Karpas-422 (cell line): ENCODE measurements at places on chromosomes 7 and 10.

DNA sequence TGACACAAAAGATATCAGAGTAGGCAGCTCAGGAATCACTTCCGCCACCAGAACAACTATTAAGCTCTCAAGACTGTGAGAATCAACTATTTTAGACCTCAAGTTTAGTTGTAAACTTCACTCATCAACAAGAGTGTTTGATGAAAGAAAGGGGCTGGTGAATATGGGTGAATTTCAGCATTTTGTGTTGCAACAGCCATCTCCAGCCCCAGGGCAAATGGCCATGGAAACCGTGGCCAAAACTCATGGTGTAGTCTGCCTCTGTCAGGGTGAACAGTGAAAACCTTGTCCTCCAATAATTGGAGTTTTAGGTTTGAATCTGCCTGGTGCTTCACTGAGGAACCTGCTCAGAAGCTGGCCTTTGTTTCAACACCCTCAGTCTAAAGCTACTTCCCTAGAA is 60.0 kb downstream of the POLR1F start:
- DNase-seq: no peak
- no peak overlapping the region for H3K4me3 ChIP-seq
- H3K4me1 ChIP-seq: no peaks in the 10 kb centered on the region
- H3K36me3 ChIP-seq: no peaks in the 10 kb centered on the region
- no peak overlapping the region for H3K27ac ChIP-seq

- H3K27ac ChIP-seq: no peak overlapping the region
- H3K27me3 ChIP-seq: no peaks in the 10 kb centered on the region
- H3K36me3 ChIP-seq: no peaks in the 10 kb centered on the region
- H3K4me3 ChIP-seq: no peak overlapping the region
These were observed 12.0 kb downstream of the HOXA4 start for GRCh38 chr7:27118580-27118979.

DNA sequence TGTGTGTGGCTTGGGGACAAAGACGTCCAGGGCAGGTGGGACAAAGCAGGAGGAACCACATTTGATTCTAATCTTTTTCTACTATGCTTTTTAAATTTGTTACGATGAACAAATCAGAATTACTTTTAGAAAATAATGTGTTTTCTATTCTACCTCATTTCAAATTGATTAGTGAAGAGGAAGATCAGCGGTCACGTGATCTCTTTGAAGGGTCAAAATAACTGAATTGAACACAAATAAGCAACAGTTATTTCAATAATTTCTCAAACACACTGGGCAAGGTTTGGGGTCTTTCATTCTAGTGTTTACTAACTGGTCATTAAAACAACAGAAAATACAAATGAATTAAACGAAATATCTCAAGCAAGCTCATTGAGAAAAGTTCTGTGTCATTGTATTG is 773.0 kb upstream of the IGFBP3 start:
- no peaks in the 10 kb centered on the region for H3K27me3 ChIP-seq
- DNase-seq: no peak
- H3K27ac ChIP-seq: no peak overlapping the region

DNA sequence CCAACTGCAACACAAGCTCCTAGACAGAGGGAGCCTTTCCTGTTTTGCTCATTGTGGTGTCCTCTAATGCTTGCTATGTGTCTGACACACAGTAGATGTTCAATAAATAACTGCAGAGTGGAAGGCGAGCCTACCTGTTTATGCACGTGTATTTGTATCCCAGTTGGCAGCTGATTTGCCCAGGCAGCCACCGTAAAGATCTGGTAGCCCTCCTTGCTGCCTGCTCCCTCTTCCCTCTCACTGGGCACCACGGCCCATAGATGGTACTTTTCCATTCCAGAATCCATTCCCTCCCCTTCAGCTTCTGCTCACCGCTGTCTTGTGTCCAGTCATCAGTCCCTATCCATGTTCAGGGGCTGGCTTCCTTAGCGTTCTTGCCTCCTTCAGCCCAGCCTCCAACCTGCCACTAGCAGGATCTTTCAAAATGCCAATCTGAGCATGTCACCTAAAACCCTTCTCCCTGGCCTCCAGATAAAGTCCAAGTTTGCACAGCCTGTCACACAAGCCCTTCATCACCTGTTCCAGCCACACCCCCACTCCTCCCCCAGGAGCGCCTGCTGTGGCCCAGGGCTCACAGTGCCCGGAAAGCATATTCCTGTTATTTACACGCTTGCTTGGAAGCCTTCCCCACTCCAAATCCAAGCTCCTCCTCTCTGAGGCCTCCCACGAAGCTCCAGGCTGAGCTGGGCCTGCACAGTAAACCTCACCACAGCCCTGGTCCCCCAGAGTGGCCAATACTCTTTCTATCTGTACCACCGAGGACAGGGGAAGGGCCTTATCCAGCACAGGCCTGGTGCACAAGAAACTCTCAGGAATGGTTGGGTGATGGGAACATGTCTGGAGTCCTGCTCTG is 21.0 kb downstream of the ZCCHC24 start:
- H3K4me1 ChIP-seq: no peaks in the 10 kb centered on the region
- no peak for DNase-seq
- H3K27ac ChIP-seq: no peak overlapping the region
- no peaks in the 10 kb centered on the region for H3K27me3 ChIP-seq
- H3K36me3 ChIP-seq: no peaks in the 10 kb centered on the region

DNA sequence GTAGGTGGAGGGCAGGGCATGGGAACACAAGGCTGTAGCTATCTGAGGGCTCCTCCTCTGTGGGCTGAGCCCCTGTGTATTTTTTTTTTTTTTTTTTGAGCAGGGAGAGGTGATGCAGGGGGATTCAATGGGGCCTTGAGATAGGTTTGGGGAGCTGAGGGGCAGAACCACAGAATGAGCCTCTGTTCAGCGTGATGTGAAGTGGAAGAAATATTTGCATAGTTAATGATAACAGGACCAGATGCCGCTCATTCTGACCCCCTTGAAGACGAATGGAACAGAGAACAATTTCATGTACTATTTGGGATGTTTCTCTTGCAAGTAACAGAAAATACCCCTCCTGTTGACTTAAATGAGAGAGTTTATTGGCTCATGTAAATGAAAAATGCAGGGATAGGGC is 69.7 kb upstream of the EMX2 start:
- no peaks in the 10 kb centered on the region for H3K27me3 ChIP-seq
- H3K36me3 ChIP-seq: no peaks in the 10 kb centered on the region
- H3K4me1 ChIP-seq: peaks cover 31% of the 10 kb centered on the region
- DNase-seq: peak; percentile 54
- H3K27ac ChIP-seq: no peak overlapping the region
- H3K4me3 ChIP-seq: 0 out of 2 replicates have a peak overlapping the region, but pooled peaks have one; percentile 10

DNA sequence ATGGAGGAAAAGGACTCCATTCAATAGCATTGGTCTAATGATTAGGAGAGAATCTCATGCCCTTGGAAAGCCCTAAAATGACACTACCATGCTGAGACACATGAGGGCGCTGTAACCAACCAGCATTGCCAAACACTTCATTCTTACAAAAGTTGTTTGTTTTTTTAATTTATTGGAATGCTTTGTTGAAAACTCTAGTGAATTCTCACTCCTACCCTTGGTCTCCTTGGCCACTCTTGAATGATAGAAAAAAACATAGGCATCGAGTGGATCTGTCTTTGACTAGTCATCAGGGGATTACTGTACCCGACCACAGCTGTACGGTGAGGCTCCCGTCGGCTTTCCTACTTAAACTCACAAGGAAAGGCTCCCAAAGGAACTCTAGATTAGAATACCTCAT is 29.3 kb upstream of the ADD3 start:
- no peak overlapping the region for H3K4me3 ChIP-seq
- H3K4me1 ChIP-seq: peaks cover 13% of the 10 kb centered on the region
- DNase-seq: peak; percentile 72
- H3K27me3 ChIP-seq: no peaks in the 10 kb centered on the region
- no peak overlapping the region for H3K27ac ChIP-seq

- H3K4me3 ChIP-seq: no peak overlapping the region
- peaks cover 6% of the 10 kb centered on the region for H3K4me1 ChIP-seq
- no peaks in the 10 kb centered on the region for H3K27me3 ChIP-seq
- no peak overlapping the region for H3K27ac ChIP-seq
These were observed 124.8 kb upstream of the RPA3 start for GRCh38 chr7:7843240-7843639.

- H3K36me3 ChIP-seq: no peaks in the 10 kb centered on the region
- no peak for DNase-seq
- H3K27me3 ChIP-seq: no peaks in the 10 kb centered on the region
- no peaks in the 10 kb centered on the region for H3K4me1 ChIP-seq
- no peak overlapping the region for H3K27ac ChIP-seq
These were observed 8.0 kb downstream of the DLX5 start for GRCh38 chr7:97016381-97017191.

DNA sequence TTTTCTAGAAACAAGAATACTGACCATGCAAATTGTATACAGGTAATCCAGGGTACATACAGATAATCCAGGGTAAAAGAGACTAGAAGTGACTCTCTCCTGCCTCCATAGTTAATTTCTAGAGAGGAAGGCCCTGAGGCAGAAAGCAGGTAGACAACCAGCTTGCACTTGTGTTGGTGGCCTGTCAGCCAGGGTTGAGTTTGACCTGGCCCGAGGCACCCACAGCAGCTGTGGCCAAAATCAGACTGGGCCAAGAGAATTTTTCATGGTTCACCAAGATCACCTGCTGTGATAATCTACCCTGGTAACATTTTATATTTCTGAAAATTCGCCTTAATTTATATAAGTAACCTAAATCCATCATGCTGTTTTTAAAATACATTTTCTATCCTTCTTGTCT is 386.5 kb upstream of the ETV1 start:
- no peak overlapping the region for H3K27ac ChIP-seq
- H3K36me3 ChIP-seq: no peaks in the 10 kb centered on the region
- H3K27me3 ChIP-seq: no peaks in the 10 kb centered on the region

DNA sequence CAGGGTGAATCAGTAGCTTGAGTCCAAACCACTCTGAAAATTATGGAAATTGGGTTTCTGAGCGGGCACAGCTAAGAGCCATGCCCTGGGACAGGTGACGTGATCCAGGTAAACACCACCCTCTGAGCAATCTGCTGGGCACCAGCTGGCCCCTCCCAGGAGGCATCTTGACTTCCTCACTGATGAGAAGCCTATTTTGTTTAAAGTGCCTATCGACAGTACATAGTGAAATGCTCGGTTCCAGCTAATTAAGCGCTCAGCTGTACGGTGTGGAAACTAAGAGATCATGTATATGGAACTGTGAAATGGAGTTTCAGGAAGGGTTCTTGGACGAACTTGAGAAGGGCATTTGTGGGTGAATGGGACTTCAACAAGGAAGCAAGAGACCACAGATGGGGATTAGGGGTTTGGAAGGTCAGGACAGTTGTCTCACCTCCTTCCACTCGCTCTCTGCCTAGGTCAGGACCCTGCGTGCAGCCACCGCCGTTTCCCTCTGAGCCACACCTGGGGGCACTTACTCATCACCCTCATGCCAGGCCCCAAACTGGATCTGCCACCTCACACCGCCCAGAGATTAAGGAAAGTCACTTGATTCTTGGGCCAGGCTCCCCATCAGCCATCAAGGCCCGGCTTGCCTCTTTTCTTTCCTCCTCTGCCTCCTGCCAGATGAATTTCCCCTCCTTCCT is 3.2 kb downstream of the ITPRIP start:
- peaks cover 50% of the 10 kb centered on the region for H3K4me1 ChIP-seq
- peak; percentile 73 for DNase-seq
- H3K27ac ChIP-seq: no peak overlapping the region
- no peak overlapping the region; the same call in 1 of the 2 replicates for H3K4me3 ChIP-seq
- no peaks in the 10 kb centered on the region for H3K36me3 ChIP-seq
- no peaks in the 10 kb centered on the region for H3K27me3 ChIP-seq

GRCh38 chr7:149670288-149670687 is 103.1 kb downstream of the ZNF467 start:
- H3K27me3 ChIP-seq: no peaks in the 10 kb centered on the region
- no peak for DNase-seq
- H3K27ac ChIP-seq: no peak overlapping the region
- no peaks in the 10 kb centered on the region for H3K36me3 ChIP-seq

GRCh38 chr7:95660023-95660434 is 63.7 kb upstream of the PDK4 start:
- no peak overlapping the region for H3K4me3 ChIP-seq
- H3K27me3 ChIP-seq: no peaks in the 10 kb centered on the region
- no peaks in the 10 kb centered on the region for H3K4me1 ChIP-seq
- DNase-seq: no peak

DNA sequence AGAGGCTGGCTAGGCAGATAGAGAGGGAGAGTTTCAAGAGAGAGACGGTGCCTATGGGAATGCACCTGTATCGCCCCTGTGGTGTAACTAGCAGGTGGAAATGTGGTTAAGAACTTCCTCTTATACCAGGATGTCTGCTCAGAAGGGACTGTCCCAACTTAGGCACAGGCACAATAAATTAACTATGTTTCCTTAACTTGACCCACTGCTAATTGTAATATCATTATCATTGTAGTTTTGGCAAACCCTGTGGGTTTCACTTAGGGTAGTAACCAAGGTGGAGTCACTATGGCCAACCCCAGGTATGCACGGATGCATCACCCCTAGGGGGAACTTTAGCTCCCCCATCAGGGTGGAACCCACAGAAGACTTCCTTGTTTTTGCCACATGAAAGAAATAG is 455.7 kb downstream of the DGKB start:
- DNase-seq: no peak
- H3K36me3 ChIP-seq: no peaks in the 10 kb centered on the region
- H3K27me3 ChIP-seq: no peaks in the 10 kb centered on the region
- H3K4me1 ChIP-seq: peaks cover 4% of the 10 kb centered on the region; the same call in 1 of the 2 replicates
- H3K27ac ChIP-seq: no peak overlapping the region

DNA sequence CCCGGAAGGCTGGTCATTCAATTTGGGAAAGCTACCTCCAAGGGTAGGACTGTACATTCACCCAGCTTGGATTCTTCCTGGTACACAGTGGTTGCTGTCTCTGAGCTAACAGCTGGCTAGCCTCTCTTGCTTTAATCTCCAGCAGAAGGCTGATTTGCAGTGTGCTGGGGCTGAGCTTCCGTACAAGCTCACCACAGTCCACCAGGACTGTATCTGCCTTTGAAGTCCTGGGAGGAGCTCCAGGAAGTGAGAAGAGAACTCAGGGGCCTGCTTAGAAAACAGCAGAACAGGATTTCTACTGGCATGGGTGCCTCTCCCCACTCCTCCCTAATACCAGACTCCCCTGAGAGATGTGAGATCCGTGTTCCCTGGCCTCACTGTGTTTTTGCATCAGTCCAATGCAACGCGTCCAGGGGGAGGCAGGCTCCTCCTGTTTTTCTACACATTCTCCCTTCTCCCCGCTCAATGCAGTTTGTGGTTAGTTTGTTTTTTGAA is 6.6 kb downstream of the AFAP1L2 start:
- no peaks in the 10 kb centered on the region for H3K36me3 ChIP-seq
- DNase-seq: no peak
- H3K4me1 ChIP-seq: no peaks in the 10 kb centered on the region
- H3K4me3 ChIP-seq: no peak overlapping the region
- no peaks in the 10 kb centered on the region for H3K27me3 ChIP-seq

DNA sequence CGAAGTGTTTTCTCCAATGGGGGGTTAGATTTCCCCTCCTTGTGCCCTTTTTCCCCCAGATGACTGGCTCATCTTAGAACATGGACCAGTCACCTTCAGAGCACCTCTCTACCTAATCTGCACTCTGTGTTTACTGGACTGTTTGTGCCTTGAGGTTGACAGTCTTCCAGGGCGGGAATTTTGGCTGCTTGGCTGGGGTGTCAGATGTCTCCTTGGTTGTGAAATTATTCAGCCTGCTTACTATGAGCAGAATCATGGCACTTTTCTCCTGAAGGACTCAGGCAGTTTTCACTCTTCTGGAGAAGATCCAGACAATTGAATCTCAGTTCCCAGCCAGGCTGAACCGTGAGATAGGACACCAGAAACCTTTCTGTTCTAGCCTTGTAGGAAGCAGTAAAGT is 60.3 kb upstream of the NFKB2 start:
- no peaks in the 10 kb centered on the region for H3K27me3 ChIP-seq
- no peak for DNase-seq
- H3K27ac ChIP-seq: no peak overlapping the region
- no peak overlapping the region for H3K4me3 ChIP-seq
- H3K4me1 ChIP-seq: no peaks in the 10 kb centered on the region
